Cardiac fibroblast (primary cell): ENCODE measurements at places on chromosomes 1 and 21.

- DNase-seq: no peak
Measured at GRCh38 chr1:30179942-30180543, 543.3 kb downstream of the MATN1 start.

DNA sequence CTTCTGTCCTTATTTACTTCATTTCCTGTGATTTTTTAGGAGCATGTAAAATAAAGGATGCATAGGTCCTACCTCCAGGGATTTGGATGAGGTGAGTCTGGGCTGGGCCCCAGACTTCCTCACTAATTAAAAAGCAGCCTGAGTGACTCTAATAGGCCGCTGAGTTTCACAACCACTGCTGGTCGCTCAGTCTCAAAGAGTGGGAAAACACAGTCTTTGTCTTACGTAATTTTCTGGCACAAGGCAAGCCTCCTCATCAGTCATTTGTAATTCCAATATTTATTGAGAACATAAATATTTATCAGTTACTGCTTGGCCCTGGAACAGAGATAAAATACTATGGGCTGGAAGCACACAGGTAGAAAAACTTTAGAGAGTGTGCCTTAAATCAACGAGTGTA lies 195.4 kb upstream of the RUNX1 start:
- peak; percentile 53 for DNase-seq

GRCh38 chr1:38773483-38773882 lies 86.1 kb downstream of the RRAGC start:
- no peak for DNase-seq

- peak; percentile 69 for DNase-seq
Measured at GRCh38 chr1:193264313-193265065, 78.1 kb upstream of the B3GALT2 start.

- no peak for DNase-seq
Measured at GRCh38 chr1:113391649-113392271, 1.4 kb downstream of the MAGI3 start.

DNA sequence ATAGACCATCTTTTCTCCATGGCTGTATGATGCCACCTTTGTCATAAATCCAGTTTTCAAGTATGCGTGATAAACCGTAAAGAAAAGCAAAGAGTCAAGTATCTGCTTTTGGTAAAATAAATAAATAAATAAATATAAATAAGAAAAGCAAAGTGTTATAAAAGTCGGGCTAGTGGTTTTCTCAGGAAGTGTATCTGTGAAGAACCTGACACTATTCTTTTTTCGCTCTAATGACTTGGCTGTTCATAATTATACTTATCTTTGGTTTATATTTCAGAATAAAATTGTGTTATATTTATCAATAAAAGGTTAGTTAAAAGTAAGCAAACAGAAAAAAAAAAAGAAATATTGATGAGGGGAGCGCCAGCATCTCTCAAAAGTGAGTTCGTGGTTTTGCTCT lies 594 bp upstream of the EXO5 start:
- DNase-seq: no peak

DNA sequence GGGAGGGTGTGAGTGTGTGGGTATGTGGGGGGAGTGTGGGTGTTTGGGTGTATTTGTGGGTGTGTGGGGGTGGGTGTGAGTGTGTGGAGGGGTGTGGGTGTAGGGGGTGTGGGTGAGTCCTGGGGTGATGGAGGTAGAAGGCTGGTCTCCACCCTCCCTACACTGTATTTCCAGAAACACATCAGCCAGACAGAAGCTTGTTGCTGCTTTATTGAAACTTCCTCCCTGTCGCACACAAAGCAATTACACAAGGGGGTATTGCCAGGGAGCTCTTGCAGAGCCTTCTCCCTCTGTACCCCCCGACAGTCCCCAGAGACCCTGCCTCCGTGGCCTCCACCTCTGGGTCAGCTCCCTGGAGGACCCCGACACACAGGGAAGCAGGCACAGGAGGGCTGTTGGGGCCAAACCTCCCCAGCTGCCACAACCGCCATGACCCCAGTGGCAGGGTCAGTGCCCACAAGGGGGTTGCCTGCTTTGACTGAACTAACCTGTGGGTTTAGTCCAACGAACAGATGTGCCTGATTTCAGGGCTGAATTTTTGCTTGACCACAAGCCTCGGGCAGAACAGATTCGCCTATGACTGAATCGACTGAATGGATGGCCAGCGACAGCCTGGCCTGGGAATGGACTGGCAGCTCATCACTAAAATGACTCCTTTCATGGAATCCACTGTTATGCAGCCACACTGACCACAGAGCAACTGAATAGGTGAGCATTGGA lies 9.1 kb upstream of the MATN1 start:
- no peak for DNase-seq

DNA sequence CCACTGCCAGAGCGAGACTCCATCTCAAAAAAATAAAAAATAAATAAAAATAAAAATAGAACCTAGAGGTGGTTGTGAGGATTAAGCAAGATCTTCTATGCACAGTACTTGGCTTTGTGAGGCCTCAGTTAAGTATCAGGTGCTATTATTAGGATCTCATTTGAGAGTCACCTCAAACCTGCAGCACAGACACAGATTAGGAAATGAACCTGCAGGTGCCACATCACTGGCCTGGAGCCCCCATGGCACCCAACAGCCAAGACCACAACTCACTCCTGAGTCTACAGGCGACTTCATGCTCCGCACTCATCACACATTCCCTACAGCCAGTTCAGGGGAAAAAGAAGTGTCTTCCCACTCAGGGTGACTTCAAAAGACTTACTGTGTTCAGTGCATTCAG lies 176.8 kb downstream of the SLC45A1 start:
- no peak for DNase-seq

- no peak for DNase-seq
Measured at GRCh38 chr1:97781762-97782337, 139.0 kb downstream of the DPYD start.

GRCh38 chr1:166953491-166953890 lies 21.8 kb downstream of the ILDR2 start:
- no peak for DNase-seq

DNA sequence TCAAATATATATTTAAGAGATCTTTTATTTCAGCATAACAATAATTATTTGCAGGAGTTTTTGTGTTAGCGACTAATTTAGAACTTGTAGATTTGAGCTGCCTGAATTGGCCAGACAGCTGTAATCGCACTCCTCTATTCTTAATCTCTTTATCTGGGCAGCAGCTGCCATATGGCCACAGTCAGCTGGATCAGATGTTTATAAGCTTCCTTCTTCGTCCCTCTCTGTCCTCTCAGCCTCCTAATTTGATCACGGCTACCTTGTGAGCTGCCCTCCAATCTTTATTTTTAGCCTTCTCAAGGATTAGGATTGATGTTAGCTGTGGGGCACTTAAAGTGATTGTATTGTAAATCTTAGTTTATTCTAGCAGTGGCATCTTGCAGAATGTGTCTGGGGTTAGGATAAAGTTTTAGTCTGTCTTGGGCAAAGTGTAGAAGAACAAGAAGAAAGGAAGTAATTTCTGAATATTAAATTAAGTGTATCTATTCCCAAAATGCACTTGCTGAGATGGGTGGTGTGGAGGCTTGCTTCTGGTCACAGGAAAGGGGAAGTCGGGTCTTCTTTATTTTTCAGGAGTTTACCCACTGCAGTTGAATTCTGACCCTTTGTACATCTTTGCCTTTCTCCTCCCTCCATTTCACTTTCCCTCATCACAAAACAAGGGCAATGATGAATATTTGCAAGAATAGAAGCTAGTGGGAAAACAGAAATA lies 1.1 kb downstream of the ZBTB18 start:
- DNase-seq: no peak

- peak; percentile 42 for DNase-seq
Measured at GRCh38 chr1:14996133-14997050, 157.2 kb upstream of the TMEM51 start.

GRCh38 chr1:41353744-41354143 lies 7.5 kb upstream of the FOXO6 start:
- DNase-seq: no peak

DNA sequence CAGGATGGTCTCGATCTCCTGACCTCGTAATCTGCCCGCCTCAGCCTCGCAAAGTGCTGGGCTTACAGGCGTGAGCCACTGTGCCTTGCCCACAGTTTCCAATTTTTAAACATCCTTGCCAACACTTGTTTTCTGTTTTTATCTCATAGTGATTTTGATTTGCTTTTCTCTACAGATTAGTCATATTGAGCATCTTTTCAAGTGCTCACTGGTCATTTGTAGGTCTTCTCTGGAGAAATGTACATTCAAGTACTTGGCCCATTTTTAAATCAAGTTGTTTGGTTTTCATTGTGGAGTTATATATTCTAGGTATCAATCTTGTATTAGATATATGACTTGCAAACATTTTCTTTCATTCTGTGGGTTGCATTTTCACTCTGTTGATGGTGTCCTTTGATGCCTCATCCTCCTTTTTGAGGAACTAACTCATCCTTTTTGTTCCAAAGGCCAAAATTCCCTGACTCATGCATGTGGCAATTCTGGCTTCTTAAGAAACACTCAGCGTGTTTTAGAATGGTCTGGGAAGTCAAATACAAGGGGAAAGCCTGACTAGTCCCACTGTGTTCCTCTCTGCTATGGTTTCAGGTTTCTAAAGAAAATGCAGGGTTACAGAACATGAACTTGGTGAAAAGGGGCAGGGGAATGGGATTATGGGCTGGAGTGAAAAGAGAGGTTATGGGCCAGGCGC lies 37.3 kb downstream of the PTAFR start:
- peak; percentile 93 for DNase-seq

DNA sequence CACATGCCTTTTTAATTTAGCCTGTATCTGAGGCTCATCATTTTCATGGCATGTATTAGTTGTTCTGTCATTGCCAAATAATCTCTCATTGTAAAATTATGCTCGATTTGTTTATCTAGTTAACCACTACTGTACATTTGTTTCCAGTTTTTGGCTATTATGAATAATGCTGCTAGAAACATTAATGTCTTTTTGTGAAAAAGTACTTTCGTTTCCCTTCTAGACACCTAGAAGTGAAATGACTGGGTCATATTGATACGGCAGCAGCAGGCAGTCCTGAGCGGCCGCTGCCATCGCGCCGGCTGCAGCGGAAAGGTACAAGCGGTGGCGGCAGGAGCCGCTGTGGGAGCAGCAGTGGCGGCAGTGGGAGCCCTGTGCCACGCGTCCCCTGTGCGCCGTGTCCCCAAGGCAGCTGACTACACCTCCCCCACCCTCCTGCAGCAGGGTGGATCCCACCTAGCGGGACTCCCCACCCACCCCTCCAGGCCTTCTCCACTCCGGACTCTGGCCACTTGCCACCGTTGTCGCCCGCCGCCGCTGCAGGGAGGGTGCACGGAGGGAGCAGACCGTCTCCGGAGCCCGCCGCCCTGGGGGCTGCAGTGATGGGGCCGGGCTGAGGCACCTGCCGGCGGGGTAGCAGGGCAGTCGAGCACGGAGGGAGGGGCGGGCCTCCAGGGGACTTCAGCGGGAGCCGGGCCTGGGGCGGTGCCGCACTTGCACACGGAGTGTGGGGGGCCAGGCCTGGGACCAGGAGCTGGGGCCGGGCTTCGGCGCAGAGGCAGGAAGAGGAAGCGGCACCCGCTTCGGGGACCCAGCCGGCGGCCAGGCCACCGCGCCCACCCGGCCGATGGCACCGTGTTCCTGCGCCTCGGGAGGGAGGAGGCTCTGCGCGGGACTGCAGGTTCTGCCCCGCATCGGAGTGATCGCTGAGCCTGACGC lies 66.8 kb upstream of the RGS7 start:
- DNase-seq: peak; percentile 4

- no peak for DNase-seq
Measured at GRCh38 chr1:113540335-113540734, 150.0 kb downstream of the MAGI3 start.

GRCh38 chr1:207404849-207405525 lies 49.1 kb upstream of the CR2 start:
- DNase-seq: peak; percentile 85

DNA sequence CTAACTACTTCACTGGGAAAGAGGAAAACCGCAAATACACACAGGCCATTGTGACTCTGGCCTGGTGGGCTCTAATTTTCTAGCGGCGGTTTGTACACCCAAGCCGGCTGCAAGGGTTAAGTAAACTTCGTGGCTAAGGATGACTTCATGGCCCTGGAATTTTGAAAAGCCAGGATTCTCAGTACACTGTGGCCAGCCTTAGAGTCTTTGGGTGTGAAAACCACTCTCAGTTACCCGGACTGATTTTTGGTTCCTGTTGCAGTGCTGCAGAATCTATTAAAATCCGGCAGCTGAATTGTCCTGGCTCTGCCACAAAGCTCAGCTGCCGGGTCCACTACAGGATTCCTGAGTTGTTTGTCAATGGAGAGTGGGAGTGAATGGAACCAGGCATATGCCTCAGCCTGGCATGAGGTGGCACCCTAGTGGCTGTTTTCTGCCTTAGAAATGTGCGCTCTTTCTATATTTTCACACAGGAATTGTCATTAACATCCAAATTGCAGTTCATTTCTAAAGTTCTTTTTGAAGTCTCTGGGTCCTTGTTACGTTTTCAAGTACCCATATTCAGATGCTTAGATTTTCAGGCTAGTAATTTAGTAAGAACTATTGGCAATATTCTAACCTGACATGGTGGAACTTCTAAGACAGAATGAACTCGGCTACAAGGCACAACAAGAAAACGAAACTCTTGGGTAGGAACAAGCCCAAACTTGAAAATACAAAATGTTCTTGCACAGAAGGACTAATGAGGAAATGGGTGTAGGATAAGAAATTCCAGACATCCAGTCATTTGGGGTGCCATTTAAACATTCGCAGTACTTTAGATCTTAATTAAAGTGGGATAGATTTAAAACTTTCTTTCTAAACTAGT lies 255.9 kb downstream of the NFIA start:
- peak; percentile 94 for DNase-seq

DNA sequence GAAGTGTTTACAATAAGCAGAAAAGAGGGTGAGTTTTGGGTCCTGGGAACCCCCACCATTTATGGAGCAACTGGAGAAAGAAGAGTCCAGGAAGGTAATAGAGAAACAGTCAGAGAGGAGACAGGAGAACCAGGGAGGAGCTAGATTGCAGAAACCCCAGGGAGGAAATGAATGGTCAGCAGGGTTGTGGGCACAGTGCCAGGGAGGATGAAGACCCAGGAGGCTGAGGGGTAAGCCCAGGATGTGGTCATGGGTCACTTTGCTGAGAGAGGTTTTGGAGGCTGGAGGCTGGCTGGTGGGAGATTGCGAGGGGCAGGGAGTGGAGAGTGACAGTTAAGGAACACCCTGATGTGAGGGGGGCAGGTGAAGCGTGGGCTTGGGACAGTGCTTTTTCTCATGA lies 169.9 kb upstream of the CSF3R start:
- no peak for DNase-seq

DNA sequence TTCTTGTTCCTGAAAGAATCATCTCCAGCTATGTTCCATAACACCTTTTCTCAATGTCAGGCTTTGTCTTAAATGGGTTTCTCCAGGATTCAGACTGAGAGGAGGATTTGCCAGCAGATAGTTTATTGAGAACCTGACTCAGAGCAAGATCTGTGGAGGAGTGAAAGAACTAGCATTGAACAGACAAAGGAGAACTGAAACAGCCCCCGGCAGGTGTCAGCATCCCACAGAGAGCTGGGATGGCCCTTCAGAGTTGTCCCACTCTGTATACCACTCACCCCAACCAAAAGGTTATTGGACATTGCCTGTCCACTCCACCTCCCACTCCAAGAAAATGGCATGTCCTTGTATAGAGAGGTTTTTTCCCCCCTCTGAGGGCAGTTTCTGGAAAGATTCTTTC lies 270.7 kb downstream of the PAPPA2 start:
- DNase-seq: no peak

GRCh38 chr21:39837861-39838359 lies 29.3 kb upstream of the PCP4 start:
- no peak for DNase-seq

GRCh38 chr21:43596616-43597015 lies 62.7 kb downstream of the HSF2BP start:
- no peak for DNase-seq

- no peak for DNase-seq
Measured at GRCh38 chr1:199857516-199857915, 170.0 kb upstream of the NR5A2 start.

- no peak for DNase-seq
Measured at GRCh38 chr1:89285745-89286380, 13.2 kb upstream of the GBP5 start.
